Activated CD4-positive, alpha-beta T cell treated with anti-CD3 and anti-CD28 coated beads for 36 hours (primary cell): ENCODE measurements at places on chromosomes 16 and 17.

DNA sequence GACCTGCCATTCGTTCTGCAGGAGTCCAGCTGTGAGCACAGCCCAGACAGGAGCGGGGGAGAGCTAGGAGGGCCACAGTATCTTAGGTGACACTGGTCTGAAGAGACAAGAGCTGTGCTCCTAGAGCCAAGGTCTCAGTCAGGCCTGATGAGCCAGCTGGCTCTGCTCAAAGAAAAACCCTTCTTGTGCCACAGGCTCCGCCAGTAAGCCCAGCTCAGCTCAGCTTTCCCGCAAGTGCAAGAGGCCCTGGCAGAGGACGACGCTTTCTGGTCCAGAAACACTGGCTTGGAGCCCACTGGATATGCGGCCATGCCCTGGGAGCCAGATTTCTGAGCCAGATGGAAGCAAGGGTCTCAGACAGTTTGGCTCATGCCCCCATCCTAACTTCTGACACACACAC lies 23.9 kb downstream of the PEMT start:
- H3K36me3 ChIP-seq, result no peaks in the 10 kb centered on the region
- no peak overlapping the region for H3K27ac ChIP-seq
- H3K4me1 ChIP-seq, result no peaks in the 10 kb centered on the region
- no peak for DNase-seq
- no peaks in the 10 kb centered on the region for H3K27me3 ChIP-seq
- H3K4me3 ChIP-seq, result no peak overlapping the region

DNA sequence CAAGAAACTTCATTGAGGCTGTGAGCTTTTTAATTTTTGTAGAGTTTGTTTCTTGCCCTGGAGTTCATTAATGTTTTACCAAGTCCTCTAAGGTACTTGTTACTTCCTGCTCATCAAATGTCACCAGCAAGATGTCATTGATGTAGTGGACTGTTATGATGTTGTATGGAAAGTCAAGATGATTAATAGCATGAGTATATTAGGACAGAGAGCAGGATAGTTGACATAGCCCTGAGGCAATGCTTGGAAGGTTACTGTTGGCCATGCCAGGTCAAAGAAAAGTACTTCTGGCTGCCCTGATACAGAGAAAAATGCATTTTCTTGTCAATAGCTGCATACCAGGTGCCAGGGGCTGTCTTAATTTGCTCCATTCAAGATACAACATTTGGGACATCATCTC lies 6.7 kb downstream of the KRTAP1-5 start:
- no peaks in the 10 kb centered on the region for H3K4me1 ChIP-seq
- no peak for DNase-seq
- H3K27me3 ChIP-seq, result peaks cover 4% of the 10 kb centered on the region

DNA sequence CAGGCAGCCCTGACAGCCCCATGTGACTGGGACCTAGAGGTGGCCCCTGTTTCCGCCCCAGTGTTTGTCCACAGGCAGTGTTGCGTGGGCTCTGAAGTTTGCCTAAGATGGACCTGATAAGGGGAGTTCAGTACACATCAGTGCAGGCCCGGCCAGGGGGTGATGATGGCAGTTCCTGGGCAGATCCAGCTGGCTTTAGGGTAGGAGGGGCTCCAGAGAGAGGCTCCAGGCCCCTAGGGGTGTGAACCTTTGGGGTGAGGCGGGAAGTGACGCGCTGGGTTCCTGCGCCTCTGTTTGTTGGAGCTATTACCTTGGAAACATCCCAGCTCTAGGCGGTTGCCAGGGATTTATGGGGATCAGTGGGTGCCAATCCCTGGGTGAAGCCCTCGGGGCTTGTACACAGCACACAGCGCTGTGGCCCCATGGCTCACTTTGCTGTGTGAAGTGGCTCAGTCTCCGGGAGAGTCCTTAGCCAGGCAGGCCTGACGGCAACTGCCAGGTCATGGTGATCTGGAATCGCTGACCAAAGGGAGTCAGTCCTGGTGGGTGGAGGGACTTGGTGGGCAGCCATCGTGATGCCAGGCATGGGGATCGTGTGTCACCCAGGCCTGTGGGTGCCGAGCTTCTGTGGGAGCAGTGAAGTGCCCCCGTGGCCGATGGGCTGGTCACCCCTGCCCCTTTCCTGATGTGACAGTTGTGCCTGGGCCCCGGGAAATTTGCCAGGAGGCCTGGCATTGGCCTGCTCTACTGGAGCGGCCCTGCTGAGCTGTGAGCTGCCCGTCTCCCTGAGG lies 146.1 kb downstream of the SEC14L1 start:
- DNase-seq, result no peak
- no peaks in the 10 kb centered on the region for H3K36me3 ChIP-seq
- no peak overlapping the region for H3K4me3 ChIP-seq
- peaks cover 12% of the 10 kb centered on the region for H3K4me1 ChIP-seq
- peaks cover 5% of the 10 kb centered on the region for H3K27me3 ChIP-seq
- H3K27ac ChIP-seq, result no peak overlapping the region

DNA sequence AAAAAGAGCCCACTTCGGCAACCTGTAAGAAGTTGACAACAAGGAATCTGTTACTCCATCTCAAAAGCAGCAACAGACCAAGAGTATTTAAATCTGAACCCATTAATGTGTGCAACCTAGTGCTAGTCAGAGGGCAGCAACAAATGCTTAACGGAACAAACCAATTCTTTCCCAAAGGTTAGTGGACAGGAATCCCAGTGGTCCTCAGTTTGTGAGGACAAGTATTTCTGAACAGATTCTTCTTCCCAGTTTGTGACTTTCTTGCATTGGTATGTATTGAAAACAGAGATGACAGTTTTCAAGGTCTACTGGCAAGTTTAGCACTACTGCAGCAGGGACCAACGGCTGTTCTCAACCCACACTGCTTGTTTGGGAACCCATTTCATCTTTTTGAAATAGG lies 2.9 kb downstream of the RPL26 start:
- no peaks in the 10 kb centered on the region for H3K27me3 ChIP-seq
- no peak for DNase-seq
- peaks cover 75% of the 10 kb centered on the region for H3K36me3 ChIP-seq
- H3K4me3 ChIP-seq, result peak overlapping the region; percentile 100
- H3K27ac ChIP-seq, result peak overlapping the region; percentile 99
- H3K4me1 ChIP-seq, result peaks cover 68% of the 10 kb centered on the region

DNA sequence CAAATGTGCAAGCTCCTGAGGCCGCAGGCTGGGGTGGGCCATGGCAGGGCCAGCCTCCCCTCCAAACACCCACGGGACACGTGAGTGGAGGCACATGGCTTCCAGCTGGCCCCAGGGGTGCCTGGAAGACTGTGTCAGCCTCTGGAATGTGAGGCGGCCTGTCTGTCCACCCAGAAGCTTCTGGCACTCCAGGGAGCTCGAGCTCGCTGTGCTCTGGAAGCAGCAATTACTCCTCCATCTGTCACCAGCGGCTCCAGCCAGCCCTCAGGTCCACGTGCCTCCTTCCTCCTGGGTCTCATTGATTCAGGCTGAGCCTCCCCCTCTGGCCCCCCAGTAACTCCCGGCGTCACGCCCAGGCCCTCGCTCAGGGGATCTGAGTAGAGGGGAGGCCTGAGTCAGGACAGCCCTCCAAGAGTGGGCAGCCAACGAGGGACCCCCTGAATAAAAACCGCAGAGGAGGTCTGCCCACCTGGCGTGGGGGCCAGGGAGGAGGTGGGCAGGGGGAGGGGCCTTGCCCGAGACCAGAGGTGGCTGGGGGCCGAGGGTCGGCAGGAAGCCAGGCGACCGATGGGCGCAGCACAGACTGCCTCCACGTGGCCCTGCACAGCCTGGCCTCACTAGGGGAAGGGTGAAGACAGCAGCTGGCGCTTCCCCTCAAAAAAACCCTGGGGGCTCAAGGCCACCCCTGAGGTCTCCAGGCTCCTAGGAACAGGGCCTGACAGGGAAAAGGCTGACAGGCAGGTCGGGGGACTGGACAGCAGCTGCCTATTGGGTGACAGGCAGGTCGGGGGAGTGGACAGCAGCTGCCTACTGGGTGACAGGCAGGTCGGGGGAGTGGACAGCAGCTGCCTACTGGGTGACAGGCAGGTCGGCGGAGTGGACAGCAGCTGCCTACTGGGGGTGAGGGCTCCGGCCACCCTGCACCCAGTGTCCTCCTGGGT lies 11.9 kb downstream of the PIEZO1 start:
- no peak overlapping the region for H3K4me3 ChIP-seq
- H3K27ac ChIP-seq, result no peak overlapping the region
- peaks cover 2% of the 10 kb centered on the region for H3K36me3 ChIP-seq

DNA sequence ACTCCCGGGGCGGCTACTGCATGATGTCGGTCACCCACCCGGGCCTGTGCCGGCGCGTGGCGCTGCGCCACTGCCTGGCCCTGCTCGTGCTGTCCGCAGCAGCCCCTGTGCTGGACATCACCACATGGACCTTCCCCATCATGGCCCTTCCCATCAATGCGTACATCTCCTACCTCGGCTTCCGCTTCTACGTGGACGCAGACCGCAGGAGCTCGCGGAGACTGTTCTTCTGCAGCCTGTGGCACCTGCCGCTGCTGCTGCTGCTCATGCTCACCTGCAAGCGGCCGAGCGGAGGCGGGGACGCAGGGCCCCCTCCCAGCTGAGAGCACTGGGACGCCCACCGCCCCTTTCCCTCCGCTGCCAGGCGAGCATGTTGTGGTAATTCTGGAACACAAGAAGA lies 29.8 kb downstream of the CDRT15 start:
- DNase-seq, result no peak
- no peak overlapping the region for H3K27ac ChIP-seq
- H3K27me3 ChIP-seq, result no peaks in the 10 kb centered on the region
- H3K4me1 ChIP-seq, result peaks cover 58% of the 10 kb centered on the region
- no peak overlapping the region for H3K4me3 ChIP-seq

DNA sequence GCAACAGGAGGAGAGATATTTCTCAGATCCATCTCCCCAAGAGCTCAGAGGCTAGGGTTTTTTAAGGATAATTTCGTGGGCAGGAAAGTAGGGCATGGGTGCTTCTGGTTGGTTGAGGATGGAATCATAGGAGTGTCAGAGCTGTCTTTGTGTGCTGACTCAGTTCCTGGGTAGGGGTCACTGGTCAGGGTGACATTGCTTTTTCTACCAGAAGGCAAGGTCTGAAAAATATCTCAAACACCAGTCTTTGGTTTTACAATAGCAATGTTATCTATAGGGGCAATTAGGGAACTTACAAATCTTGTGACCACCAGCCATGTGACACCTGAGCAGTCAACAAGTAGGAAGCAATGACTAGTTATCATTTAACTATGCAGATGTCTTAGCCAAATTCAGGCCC lies 82.9 kb upstream of the DYNLRB2 start:
- no peak for DNase-seq
- no peak overlapping the region for H3K4me3 ChIP-seq
- no peaks in the 10 kb centered on the region for H3K4me1 ChIP-seq
- H3K27ac ChIP-seq, result no peak overlapping the region
- peaks cover 19% of the 10 kb centered on the region for H3K27me3 ChIP-seq

- no peak for DNase-seq
- no peak overlapping the region for H3K27ac ChIP-seq
These were observed 682.1 kb upstream of the SOX9 start for GRCh38 chr17:71438631-71439146.

- H3K27me3 ChIP-seq, result no peaks in the 10 kb centered on the region
- H3K36me3 ChIP-seq, result no peaks in the 10 kb centered on the region
- H3K4me3 ChIP-seq, result no peak overlapping the region
- no peaks in the 10 kb centered on the region for H3K4me1 ChIP-seq
These were observed 171.4 kb upstream of the DYNLRB2 start for GRCh38 chr16:80369138-80369958.

DNA sequence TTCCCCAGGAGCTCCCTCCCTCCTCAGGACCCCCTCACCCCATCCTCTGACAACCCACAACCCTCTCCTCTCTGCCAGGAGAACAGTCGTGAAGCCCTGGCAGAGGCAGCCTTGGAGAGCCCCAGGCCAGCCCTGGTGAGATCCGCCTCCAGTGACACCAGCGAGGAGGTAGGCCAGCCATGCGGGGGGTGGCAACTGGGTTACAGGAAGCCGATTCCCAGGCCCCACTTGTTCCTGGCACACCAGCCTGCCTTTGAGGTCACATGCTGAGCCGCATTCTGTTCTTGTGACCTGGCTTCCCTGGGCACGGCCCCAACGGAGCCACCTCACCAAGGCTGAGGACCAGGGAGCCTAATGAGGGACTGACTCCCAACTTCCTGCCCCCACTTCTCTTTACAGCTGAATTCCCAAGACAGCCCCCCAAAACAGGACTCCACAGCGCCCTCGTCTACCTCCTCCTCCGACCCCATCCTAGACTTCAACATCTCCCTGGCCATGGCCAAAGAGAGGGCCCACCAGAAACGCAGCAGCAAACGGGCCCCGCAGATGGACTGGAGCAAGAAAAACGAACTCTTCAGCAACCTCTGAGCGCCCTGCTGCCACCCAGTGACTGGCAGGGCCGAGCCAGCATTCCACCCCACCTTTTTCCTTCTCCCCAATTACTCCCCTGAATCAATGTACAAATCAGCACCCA lies 7.9 kb downstream of the NAT9 start:
- no peak for DNase-seq
- H3K36me3 ChIP-seq, result peaks cover 40% of the 10 kb centered on the region
- peaks cover 8% of the 10 kb centered on the region for H3K4me1 ChIP-seq
- no peaks in the 10 kb centered on the region for H3K27me3 ChIP-seq

DNA sequence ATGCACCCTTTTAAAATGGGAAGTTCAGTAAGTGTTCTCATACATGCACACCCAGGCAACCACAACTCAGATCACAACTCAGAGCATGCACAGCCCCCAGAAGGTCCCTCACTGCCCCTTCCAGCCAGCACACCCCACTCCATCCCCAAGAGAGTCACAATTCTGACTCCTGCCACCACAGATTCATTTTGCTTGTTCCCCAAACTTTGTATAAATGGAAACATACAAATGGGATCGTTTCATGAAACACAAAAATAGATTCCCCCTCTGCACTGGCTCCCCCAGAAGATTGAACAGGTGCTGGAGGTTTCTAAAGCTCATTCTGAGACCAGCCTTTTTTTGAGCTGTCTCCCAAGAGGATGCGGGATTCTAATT lies 3.3 kb upstream of the TNFRSF13B start:
- H3K27me3 ChIP-seq, result no peaks in the 10 kb centered on the region
- no peaks in the 10 kb centered on the region for H3K36me3 ChIP-seq
- H3K4me1 ChIP-seq, result peaks cover 13% of the 10 kb centered on the region
- DNase-seq, result no peak

GRCh38 chr16:69647020-69647419 lies 79.3 kb downstream of the NQO1 start:
- H3K4me3 ChIP-seq, result no peak overlapping the region
- no peaks in the 10 kb centered on the region for H3K4me1 ChIP-seq
- H3K27me3 ChIP-seq, result no peaks in the 10 kb centered on the region
- no peak for DNase-seq
- H3K36me3 ChIP-seq, result peaks cover 17% of the 10 kb centered on the region
- H3K27ac ChIP-seq, result no peak overlapping the region

DNA sequence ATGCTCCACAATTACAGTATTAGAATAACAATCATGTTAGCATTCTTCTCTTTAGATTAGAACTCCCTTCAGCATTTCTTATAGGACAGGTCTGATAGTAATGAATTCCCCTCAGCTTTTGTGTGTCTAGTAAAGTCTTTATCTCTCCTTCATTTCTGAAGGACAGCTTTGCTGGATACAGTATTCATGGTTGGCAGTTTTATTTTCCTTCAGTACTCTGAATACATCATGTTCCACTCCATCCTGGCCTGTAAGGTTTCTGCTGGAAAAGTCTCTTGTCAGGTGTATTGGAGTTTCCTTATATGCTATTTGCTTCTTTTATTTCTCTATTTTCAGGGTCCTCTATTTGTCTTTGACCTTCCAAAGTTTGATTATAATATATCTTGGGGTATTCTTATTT lies 4.0 kb upstream of the ABCA10 start:
- H3K36me3 ChIP-seq, result no peaks in the 10 kb centered on the region
- H3K27ac ChIP-seq, result no peak overlapping the region
- no peaks in the 10 kb centered on the region for H3K4me1 ChIP-seq

- no peaks in the 10 kb centered on the region for H3K36me3 ChIP-seq
- no peaks in the 10 kb centered on the region for H3K4me1 ChIP-seq
These were observed 8.3 kb upstream of the RBFOX3 start for GRCh38 chr17:79619196-79619595.

GRCh38 chr16:83915081-83915480 lies 16.2 kb downstream of the MLYCD start:
- H3K4me3 ChIP-seq, result no peak overlapping the region
- no peaks in the 10 kb centered on the region for H3K4me1 ChIP-seq
- no peak for DNase-seq
